ENCODE measurements at places on chromosomes 11 and 22.

GRCh38 chr11:113201054-113201818, 113.1 kb upstream of the TTC12 start:
- DNase-seq, result no peak

GRCh38 chr11:96315476-96315875, 27.5 kb downstream of the MAML2 start:
- no peak for DNase-seq

GRCh38 chr11:1778141-1778911, 14.6 kb upstream of the CTSD start:
- DNase-seq, result no peak

DNA sequence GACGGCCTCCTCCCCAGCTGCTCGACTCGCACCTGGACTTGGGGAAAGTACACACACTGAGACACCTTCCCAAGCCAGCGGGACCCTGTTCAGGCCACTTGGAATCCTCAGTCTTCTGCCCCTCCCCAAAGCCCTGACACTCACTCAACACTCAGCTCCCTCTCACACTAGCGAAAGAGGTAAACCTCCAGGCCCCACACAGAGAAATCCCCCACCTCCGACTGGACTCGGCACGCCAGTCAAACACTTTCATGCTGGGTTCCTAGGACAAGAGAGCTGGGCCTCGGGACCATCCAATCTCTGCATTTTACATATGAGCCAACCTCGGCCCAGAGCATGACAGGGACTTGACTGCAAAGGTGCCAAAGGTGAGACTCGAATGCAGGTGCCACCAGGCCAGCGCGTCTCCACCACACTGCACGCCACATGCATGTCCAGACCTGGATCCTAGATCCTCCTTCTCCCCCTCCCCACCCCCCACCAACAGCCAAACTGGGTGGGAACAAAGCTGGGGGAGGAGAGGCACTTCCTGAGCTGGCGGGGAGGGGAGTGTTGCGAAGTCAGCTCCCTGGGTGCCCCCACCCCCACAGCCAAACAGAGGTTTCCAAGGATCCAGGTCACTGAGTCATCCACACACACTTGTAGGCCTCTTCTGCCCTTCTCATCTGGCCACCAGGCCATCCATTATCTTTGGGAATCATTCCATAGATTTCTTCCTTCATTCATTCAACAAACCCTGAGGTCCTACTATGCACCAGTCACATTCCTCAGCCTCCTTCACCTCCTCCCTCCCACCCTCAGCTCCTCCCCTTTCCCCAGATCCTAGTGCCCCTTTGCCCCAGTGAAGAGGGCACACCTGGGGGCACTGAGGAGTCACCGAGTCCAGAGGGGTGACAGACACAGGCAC, 10.7 kb upstream of the CD5 start:
- no peak for DNase-seq

DNA sequence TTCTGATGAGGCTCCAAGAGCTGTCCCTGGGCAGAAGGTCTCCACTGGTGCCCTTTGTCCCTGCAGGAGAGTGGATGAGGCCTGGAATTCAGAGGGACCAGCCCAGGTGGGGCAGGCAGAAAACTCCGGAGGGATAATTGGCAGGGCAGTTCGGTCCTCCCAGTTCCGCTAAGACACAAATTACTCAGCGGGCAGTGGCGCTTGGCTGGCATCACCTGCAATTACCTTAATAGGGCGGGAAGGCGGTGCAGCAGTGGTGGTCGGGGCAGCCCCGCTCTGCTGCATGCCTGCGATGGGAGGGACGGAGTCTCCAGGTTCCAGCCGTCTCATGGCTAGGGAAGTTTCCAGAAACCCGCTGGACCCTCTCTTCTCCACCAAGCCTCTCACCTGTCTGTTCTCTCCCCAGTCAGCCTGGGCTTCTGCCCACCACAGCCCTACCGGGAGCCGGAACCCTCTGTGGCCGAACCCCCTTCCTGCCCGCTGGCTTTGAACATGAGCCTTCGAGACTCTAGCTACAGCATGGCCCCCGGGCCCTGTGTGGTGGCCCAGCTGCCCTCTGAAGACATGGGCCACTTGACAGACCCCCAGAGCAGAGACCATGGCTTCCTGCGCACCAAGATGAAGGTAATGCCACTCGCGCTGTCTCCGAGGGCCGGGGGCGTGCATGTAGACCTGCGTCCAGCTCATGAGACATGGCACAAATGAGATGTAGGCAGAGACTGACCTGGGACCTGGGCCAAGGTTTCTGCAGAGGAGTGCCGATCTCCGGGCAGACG, 7.0 kb downstream of the OVOL1 start:
- DNase-seq, result no peak

- DNase-seq, result no peak
Measured at GRCh38 chr22:48866906-48867681, 960.6 kb downstream of the BRD1 start.

DNA sequence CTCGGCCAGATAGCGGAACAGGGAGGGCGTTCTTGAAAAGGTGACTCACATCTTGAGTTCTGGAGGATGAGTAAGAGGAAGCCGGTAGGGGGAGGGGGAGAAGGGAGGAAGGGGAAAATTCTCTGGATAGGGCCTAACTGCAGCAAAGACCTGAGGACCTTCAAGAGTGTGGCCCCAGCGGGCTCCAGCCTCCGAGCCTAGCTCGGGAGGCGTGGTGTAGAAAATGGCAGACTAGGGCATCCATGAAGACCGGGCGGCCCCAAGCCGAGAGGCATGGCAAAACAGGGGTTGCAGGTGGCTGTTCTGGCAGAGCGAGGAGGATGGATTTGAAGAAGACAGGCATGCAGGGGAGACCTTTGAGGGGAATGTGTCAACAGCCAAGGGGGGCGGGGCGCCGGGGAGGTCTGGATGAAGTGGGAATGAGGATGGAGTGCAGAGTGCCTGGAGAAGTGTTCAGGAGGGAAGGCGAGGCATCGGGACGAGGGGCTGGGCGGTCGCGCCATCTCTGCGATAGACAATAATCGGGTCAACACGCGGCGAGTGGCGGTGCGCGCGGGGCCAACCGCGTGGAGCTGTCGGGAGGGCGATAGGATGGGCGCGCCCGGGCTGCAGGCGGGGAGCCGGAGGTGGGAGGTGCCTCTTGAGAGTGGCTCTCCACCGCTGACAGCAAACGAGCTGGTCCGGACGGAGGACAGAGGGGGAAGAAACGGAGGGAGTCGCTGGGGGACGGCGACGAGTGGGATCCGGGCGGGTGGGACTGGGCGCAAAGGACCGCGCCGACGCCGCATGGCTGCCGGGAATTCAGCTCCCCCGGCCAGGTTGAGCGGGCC, 40.0 kb upstream of the CREB3L1 start:
- peak; percentile 80 for DNase-seq

GRCh38 chr11:34063061-34063795, 11.7 kb downstream of the CAPRIN1 start:
- no peak for DNase-seq

DNA sequence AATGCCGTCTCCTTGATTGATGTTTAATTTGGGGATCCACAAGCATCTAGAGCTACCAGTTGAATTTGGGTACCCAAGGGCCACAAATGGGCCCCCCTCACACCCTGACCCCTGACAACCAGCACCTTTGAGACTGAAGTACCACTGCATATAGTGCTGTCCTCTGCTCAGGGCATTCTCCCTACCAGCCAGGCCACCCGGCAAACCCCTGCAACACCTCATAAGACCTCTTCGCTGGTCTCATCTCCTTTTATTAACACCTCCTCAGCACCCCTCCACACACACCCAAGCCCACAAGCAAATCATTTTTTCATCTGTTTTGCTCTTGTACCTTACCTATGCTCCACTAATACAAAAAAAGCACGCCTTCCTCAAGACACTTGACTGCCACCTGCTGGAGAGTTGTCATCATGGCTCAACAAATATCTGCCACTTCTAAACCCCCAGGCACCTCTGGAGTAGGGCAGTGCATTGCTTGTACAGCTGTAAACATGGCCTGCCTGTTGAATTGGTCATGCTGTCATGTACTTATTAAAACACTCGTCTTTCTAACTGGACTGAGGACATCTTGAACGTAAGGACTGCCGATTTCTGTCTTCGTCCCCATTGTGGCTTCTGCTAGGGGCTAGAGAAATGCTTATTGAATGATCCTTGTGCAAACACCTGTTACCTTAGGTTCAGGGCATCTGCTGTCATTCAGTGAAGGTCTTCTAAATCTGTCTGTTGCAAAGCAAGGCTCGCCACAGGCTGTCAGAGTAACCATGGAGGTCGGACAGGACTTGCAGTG, 66.5 kb downstream of the BMAL1 start:
- peak; percentile 70 for DNase-seq

- DNase-seq, result no peak
Measured at GRCh38 chr22:44860311-44860710, 107.9 kb downstream of the ARHGAP8 start.

GRCh38 chr11:131611322-131611721, 240.9 kb downstream of the NTM start:
- no peak for DNase-seq

DNA sequence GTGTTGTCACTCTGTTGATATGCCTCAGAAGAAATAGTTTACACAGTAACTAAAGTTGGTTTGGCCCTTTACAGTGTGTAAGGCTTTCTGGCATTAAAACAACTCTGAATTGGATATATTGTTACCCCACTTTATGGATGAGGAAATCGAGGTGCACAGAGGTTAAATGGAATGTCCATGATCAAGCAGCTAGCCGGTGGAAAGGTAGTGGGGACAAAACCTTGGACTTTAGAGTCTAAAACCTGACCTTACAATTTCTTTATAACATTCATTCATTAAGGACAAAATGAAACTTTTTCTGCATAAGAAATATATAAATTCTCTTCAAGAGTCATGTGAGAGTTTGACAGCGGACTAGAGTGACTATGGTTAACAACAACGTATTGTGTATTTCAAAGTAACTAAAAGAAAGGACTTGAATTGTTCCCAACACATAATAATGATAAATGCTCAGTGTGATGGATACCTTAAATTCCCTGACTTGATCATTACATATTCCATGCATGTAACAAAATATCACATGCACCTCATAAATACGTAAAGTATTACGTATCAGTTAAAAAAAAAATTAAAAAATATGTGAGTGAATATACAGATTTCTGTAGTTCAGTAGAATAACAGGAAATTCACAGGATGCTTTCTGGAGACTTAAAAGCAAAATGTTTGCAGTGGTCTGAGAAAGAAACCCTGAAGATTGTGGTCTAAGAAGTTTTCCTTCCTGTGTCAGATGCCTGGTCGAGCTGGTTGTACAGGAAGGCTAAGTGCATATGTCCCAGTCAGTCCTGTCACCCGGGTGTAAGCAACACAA, 51.0 kb downstream of the TEAD1 start:
- DNase-seq, result peak; percentile 74

DNA sequence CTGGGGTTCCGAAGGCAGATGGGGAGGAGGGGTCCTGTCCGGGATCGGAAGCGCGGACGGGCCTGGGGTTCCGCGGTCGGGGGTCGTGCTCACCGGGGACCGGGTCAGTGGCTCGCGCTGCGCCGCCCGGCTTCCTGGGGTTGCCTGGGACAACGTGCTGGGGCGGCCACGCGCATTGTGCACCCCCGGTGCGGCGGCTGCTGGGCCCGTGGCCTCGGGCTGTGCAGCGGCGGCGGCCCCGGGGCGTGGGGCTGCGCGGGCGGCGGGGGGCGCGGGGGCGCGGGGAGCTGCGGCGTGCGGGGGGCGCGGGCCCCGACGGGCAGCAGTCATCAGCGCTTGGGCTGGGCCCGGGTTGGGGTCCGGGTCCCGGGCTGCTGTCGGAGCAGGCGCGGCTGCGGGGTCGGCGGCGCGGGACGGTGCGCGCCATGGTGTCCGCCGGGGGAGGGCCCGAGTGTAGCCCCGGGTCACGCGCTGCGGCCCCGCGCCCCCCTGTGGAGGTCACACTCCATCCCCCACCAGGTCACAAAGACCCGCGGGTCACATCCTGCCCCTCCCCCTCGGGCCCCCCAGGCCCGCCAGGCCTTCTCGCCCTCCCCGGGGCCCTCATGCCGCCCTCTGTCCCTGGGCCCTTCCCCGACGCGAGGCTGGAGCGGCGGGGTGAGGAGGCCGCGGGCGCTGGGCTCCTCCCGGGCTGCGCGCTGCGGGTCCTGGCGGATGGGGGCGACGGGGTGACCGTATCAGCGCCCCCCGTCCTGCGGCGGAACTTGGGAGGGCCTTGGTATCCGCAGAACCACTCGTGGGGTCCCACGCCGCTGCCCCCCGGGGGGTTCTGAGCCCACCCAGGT, at the start of gene TTLL8:
Gene TTLL8, minus strand, starts transcription at position 238 of the 845 bp plus-strand sequence.
- DNase-seq, result no peak

DNA sequence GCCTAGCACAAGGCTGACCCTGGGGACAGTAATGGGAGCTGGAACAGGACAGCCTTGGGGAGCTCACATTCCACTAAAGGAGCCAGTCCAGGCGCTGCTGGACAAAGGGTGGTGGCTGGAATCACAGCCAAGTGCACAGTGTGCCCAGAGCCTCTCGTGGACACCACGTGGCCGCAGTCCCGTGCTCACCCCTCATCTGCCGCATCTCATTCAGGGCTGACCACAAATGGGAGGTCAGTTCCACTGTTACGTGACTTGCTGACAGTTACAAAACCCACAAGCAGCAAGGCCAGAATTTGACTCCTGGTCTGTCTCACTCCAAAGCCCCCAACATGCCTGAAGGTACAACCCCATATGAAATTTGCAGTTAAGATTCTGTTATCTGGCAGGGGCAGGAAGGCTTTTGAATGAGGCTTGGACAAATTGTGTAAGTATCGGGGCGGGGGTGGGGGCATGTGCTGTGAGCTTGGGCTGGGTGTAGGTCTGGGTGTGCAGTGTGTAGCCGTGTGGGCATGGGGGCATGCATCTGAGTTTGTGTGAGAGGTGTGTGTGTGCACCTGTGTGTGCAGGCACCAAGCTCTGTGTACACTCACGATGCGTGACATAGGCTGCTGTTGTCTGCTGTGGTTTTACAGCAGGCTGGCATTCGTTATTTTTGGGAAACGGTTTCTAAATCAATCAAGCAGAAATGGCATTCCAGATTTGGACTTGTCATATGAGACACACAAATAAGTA, 301.7 kb downstream of the BRD1 start:
- no peak for DNase-seq

DNA sequence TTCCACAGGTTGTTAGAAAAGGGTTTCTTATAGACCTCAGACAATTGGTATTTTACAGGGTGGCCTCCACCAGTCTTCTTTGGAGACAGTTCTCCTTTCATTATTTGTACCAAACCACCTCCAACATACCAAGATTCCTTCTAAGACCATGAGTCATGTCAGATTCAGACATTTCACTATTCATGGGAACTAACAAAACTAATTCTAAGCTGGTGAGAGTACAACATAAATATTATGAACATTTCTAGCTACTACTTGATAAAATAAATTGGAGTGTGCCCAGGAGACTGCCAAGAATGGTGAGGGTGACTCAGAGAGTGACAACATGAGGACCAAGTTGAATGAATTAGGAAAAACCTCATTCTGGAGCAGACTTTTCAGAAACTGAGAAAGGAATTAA, 494.6 kb upstream of the LRRC4C start:
- DNase-seq, result no peak

GRCh38 chr11:114065094-114065493, 5.6 kb downstream of the ZBTB16 start:
- no peak for DNase-seq

- no peak for DNase-seq
Measured at GRCh38 chr22:42651134-42651533, 1.9 kb upstream of the CYB5R3 start.
